ENCODE measurements at places on chromosomes 2 and 18.

DNA sequence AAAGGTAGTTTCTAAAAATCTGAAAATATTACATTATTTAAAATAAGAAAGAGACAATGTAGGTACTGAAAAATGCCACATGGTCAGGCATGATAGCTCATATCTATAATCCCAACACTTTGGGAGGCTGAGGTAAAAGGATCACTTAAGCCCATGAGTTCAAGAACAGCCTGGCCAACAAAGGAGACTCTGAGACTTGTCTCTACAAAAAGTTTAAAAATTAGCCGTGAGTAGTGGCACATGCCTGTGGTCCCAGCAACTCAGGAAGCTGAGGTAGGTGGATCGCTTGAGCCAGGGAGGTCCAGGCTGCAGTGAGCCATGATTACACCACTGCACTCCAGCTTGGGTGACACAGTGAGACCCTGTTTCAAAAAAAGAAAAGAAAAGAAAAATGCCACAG lies 21.8 kb downstream of the ATAD2B start:
- DNase-seq = no peak

DNA sequence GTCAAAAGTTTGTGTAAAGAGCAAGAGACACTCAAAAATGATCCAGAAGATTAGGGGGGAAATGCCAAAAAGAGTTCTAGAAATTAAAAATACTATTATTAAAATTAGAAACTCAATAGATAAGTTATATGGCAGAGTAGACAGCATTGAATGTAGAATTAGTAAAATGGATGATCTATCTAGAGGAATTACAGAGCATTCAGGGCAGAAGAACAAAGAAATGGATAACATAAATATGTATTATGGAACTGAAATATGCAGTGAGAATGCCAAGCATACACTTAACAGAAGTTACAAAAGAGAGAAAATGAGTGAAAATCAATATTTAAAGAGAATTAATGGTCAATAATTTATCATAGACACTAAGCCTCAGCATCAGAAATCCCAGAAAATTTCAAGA lies 33.2 kb upstream of the OR6B3 start:
- no peak for DNase-seq

DNA sequence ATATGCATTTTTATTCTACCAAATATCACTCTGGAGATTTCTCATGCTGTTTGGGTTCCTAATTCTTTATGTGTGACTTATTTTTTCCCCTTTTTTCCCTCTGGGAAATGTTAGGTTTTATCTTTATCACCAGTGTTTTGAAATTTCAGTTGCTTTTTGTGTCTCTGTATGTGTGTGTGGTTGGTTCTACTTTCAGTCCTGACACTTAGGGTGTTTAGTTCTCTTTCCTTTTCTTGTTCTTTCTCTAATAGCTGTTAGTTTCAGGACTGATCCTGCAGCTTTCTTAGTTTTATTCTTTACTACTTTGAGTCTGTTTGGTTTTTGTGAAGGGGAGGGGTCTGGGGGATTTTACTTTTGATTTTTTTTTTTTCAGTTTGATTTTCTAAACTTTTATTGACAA lies 23.1 kb downstream of the PPM1B start:
- no peak for DNase-seq

GRCh38 chr2:10977003-10977402 lies 65.3 kb downstream of the KCNF1 start:
- DNase-seq = no peak

DNA sequence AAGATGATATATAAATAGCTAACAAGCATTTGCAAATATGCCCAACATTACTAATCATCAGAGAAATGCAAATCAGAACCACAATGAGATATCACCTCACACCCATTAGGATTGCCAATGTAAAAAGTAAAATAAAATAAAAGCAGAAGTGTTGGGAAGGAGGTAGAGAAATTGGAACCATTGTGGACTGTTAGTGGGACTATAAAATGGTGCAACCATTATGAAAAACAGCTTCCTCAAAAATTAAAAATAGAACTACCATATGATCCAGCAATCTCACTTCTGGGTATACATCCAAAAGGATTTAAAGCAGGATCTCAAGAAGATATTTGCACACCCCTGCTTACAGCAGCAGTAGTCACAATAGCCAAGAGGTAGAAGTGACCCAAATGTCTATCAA lies 99.8 kb upstream of the DAPL1 start:
- DNase-seq = no peak

- no peak for DNase-seq
These were observed 37.6 kb upstream of the RALBP1 start for GRCh38 chr18:9437672-9438071.

DNA sequence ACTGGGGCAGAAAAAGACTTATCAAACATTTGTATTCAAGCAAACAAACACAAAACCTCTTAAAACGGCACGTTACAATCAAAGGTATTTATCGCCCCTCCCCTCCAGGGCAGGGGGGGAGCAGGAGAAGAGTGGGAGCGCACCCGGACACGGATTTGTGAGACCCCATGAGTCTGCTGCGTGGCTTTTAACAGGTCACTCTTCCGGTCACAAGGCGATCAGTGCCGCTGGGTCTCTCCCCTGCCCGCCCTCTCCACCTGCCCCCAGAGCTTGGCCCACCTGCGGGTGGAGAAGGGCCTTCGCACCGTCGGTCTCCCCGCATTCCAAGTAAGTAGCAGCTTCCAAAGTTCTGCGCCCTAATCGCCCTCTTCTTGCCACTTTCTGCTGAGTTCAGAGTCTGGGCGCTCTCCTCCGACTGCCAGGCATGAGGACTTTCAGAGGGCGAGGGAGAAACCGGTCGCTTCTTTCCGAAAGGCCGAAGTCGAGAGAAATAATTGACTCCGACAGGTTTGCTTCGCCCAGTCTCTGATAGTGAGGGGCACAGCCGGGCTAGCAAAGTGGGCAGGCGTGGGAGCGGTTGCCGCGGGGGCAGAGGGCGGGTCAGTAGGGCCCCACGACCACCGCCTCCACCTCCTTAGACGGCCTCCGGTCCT lies 800 bp downstream of the RPRM start:
- DNase-seq = no peak

DNA sequence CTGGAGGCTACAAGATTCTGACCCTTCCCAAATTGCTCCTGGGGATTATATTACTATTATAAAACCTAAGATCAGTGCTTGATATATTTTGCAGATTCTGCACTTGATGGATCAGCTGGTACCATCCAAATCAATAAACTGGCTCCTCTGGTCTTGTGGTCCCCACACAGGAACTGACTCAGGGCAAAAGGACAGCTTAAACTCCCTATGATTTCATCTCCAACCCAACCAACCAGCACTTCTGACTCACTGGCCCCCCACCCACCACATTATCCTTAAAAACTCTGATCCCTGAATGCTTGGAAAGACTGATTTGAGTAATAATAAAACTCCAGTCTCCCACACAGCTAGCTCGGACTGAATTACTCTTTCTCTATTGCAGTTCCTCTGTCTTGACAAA lies 82.1 kb downstream of the TMEM163 start:
- no peak for DNase-seq

DNA sequence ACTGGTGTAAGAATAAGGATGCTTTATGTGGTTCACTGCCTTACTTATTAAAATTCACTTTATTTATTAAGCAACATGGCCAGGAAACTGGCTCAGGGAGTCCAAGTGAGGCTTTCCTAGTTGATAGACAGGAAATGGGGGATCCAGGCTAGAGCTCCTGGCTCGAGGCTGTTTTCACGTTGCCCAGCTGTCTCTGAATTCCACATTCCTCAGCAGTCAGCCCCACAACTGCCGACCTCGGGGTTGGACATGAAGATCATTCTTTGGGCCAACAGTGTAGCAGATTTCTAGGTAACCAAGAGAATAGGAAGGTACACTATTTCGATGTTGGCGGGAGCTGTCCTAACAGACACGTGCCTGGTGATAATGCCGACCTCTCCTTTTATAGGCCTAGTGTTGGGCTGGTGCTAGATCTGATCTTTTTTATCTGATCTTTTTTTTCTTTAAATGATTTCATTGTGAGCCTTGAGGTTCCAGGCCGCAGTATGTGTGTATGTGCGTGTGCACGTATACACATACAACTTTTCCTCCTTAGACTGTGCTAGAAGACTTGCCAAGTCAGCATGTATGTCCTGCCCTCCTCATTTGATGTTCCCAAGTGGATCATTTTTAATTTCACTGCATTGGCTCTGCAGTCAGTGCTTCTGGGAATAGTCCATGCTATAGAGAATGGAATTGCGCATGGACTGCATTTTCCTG lies 103.5 kb downstream of the CABLES1 start:
- DNase-seq = no peak

DNA sequence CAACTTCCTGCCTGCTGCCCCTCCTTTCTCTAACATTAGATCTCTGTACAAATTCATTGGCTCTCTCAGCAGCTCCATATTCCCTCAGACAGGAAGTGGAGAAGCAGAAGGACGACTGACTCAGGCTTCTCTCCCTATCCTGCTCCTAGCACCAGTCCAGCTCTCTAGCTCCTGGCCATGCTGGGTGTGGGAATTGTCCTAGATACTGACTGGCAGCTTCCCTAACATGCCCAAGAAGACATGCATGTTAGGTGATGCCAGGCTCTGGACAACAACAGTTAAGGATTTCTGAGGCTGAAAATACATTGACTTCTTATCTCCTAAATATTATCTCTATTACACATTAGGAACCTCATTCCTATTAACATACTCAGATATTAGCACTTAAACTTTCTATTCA lies 292.9 kb downstream of the IKZF2 start:
- DNase-seq = no peak

- DNase-seq = no peak
These were observed 78.8 kb downstream of the ASAP2 start for GRCh38 chr2:9285385-9285920.

DNA sequence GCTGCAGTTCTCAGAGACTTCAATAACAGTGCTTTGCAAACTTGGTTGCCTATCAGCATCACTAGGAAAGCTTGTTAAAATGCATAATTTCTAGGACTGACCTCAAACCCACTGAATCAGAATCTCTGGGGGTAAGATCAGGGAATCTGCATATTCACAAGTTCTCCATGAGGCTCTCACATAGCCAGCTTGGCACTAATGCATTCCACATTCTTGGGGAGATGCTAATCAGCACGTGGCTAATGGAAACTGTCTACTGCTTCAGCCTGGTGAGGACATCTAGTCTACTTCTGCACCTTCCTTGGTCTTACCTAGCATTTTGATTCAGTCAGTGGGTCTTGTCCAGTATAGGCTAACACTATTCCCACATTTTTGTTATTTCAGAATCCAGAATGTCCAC lies 56.3 kb downstream of the RBKS start:
- no peak for DNase-seq

- no peak for DNase-seq
These were observed 5.7 kb downstream of the EHD3 start for GRCh38 chr2:31239593-31240177.

GRCh38 chr18:33699372-33699771 lies 121.4 kb downstream of the ASXL3 start:
- no peak for DNase-seq

- DNase-seq = no peak
These were observed 129.1 kb downstream of the NRP2 start for GRCh38 chr2:205811387-205811786.

- DNase-seq = no peak
These were observed 11.4 kb upstream of the CTDP1 start for GRCh38 chr18:79668203-79668602.

- no peak for DNase-seq
These were observed 12.1 kb upstream of the GAL3ST2 start for GRCh38 chr2:241764275-241765241.

Data from CD4-positive, alpha-beta T cell treated with Interferon alpha-2 for 1 hour (primary cell).